Panc1 (cell line): ENCODE measurements at places on chromosomes 12 and 14. TPM values are rescaled to one million over a fixed set of nuclear protein-coding genes. Genes with fewer than 3 reads are reported as not detected.

DNA sequence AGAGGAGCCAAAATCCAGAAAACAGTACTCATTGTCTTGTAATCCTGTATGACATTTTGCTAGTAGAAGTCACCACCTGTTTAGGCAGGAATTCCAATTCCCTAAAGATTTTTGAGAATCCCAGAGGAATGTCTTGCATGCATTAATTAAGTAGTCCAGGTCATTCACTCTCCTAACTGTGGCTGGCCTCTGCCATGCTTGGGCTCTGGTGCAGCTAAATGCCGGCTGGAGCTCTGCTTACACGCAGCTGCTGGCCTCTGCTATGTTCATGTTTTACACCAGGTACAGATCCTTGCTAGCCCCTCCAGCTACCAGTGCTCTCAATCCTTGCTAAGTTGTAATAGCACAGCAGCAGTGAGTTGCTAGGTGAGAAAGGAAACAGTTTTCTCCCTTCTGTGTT lies 16.3 kb upstream of the HIF1A start:
- H3K27me3 ChIP-seq: peaks cover 5% of the 10 kb centered on the region; the same call in 1 of the 2 replicates
- H3K36me3 ChIP-seq: no peaks in the 10 kb centered on the region
- H3K27ac ChIP-seq: no peak overlapping the region
- no peaks in the 10 kb centered on the region for H3K4me1 ChIP-seq

DNA sequence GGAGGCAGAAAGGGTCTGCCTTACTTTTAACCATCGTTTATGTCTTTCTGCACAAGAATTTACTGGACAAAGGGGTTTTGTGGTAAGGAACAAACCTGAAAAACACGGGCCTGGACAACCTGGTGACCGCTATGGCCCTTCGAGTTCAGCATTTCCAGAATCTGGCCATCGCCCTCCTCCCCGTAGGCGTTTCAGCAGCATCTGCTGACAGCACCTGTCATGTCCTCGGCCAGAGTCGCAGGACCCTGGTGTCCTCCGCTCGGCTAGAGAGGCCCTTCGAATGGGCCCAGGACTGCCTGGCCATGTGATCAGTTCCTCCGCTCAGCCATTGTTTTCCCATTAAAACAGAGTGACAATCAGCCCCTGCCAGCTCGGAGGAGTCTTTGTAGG lies 142.8 kb upstream of the FKBP4 start:
- no peaks in the 10 kb centered on the region for H3K4me1 ChIP-seq
- DNase-seq: no peak
- no peak overlapping the region for H3K27ac ChIP-seq
- H3K4me3 ChIP-seq: no peak overlapping the region

DNA sequence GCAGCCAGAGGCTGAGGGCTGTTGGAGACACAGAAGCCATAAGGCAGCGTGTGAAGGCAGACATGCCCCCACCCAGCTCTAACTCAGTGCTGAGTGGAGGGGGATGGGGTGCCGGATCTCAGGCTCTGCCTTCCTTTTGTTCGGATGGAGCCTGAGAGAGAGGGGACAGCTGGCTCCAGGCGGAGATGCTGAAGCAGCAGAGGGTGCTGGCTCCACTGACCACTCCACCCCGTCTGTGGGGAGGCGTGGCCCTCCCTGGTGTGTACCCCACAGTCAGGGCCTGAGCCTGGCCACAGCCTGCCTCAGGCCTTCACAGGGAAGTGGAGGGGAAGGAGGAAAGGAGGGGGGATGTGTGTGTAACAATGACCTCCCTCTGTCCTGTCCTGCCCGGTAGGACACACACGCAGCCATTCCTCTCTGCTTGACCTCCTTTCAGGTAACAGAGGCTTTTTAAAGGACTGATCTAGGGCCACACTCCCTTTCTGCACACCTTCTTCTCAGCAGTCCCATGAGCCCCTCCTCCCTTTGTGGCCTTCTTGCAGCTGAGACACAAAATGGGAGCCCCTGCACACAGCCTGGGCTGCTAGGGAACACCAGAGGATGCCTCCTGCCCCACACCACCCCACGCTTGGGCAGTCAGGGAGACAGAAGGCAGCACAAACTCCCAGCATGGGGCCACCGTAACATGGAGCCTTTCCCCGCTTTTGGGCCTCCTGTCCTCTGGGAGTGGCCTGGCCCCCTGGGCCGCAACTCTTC lies 9.6 kb upstream of the ENDOU start:
- no peaks in the 10 kb centered on the region for H3K36me3 ChIP-seq
- no peak overlapping the region for H3K4me3 ChIP-seq
- H3K27ac ChIP-seq: no peak overlapping the region
- no peak for DNase-seq
- no peaks in the 10 kb centered on the region for H3K27me3 ChIP-seq

Gene TBX3
- total RNA-seq: 5.1 TPM
